ENCODE measurements at places on chromosomes 16 and 17. TPM values are rescaled to one million over a fixed set of nuclear protein-coding genes. Genes with fewer than 3 reads are reported as not detected.
A peak's percentile ranks its signal among the peaks of the same experiment; 100 is the strongest.

The OR3A2 gene
- not detected for total RNA-seq

- DNase-seq: peak; percentile 17
- peaks cover 34% of the 10 kb centered on the region for H3K4me1 ChIP-seq
- peaks cover 13% of the 10 kb centered on the region for H3K27me3 ChIP-seq
- no peaks in the 10 kb centered on the region for H3K36me3 ChIP-seq
These were observed 6.2 kb upstream of the ACTG1 start for GRCh38 chr17:81518785-81519283.

DNA sequence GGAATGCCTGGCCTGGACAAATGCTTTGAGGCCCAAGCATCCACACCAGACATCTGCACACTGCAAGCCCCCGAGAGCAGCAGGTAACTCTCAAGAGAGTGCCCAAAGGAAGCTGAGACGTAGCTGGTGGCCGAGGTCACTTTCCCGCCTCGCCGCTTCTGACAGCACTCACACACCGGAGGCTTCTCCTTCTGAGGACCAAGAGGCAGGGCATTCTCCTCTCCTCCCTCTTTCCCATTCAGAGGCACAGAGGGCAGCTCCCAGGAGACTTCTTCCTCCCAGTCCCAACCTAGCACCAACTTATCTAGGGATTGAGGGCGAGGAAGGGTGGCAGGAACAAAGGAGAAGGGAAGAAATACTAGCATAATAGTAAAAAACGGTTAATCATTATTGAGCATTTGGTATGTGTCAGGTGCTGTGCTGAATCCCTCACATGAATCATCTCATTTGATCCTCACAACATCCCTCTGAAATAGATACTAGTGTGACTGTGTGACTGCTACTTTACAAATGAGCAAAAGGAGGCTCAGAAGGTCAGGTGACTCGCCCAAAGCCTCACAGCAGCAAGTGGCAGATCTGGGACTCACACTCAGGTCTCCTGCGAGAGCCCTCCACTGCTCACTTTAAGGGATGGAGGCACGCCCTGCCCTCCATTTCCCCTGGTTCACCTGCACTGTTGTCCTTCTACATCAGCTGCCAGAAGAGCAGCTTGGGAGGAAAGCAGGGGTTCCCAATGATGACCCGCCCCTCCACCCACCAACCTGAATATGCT lies 41.8 kb downstream of the MYO18A start:
- no peaks in the 10 kb centered on the region for H3K27me3 ChIP-seq
- H3K36me3 ChIP-seq: peaks cover 2% of the 10 kb centered on the region
- H3K4me3 ChIP-seq: no peak overlapping the region
- no peak overlapping the region for H3K27ac ChIP-seq
- peaks cover 24% of the 10 kb centered on the region for H3K4me1 ChIP-seq

The PLEKHH3 gene
- 37.8 TPM for total RNA-seq

Data from mesothelial cell of epicardium (in vitro differentiated cells).